ENCODE measurements at places on chromosomes 12 and 14. TPM values are rescaled to one million over a fixed set of nuclear protein-coding genes. Genes with fewer than 3 reads are reported as not detected.

DNA sequence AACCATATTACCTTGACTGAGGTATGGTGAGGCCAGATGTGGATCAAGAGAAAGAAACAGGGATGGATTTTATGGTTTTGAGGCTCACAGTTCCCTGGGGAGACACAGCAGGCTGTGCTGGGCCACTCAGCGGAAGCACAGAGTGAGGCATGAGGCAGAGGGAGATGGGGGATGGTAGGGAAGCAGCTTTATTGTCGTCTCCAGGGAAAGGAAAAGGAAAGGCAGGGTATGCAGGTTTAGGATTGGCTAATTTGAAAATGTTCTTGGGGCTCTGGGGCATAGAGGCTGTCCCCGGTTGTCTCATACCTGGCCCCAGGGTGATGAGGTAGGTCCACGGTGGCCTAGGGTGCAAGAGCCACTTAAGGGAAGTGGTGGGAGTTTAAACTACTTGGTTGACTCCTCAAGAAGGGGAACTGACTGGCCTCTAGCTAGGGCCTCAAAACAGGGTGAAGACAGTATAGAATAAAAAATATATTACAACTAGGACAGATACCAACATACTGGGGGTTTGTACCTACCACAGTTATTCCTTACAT lies 322.8 kb downstream of the RGS6 start:
- DNase-seq = no peak

GRCh38 chr12:54562750-54563356 lies 13.5 kb downstream of the PDE1B start:
- no peak for DNase-seq

- no peak for DNase-seq
Measured at GRCh38 chr14:97250931-97251330, 453.7 kb downstream of the VRK1 start.

DNA sequence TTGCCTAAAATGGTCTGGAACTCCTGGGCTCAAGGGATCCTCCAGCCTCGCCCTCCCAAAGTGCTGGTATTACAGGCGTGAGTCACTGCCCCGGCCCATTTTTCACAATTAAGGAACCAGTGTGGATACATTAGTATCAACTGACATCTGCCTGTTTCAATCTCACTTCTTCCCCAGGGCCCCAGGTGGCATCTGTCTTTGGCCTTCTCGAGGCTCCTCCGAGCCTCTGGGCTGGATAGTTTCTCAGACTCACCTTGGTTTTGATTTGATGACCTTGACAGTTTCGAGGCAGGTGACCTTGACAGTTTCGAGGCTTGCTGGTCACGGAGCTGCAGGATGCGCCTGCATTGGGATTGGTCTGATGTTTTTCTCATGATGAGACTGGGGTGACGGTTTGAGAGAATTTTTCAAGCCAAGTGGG lies 41.0 kb upstream of the NCOR2 start:
- DNase-seq = peak; percentile 63

GRCh38 chr12:111937429-111937828 lies 75.5 kb downstream of the TMEM116 start:
- no peak for DNase-seq

DNA sequence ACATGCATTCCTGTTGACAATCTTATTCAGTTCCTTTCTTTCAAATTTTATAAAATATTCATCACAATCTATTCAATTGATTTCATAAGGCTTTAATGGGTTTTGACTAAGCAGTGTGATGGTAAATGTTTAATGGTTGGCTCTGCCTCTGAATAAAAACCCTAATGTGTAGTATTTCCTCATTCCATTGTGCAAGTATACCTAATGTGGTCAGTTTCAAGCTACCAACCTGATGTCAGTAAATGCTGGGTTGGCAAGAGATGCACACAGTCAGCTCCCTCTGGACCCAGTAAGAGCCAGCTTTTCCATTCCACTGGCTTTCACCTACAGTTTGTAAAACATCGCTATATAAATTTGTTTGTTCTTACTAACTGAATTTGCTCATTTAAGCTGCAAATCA lies 53.9 kb downstream of the METTL25 start:
- no peak for DNase-seq

GRCh38 chr14:23125011-23125410 lies 6.0 kb upstream of the CEBPE start:
- no peak for DNase-seq

- no peak for DNase-seq
Measured at GRCh38 chr12:106919910-106920544, 35.7 kb upstream of the TMEM263 start.

DNA sequence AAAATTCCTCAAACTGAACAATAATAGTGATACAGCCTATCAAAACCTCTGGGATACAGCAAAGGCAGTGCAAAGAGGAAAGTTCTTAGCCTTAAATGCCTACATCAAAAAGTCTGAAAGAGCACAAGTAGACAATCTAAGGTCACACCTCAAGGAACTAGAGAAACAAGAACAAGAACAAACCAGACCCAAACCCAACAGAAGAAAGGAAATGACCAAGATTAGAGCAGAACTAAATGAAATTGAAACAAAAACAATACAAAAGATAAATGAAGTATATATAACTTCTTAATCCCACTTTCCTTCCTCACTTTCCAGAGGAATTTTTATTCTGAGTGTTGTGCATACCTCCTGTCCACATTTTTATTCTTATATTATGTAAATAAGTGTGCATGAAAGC lies 192.0 kb downstream of the FUT8 start:
- no peak for DNase-seq

- DNase-seq = no peak
Measured at GRCh38 chr14:69629225-69630127, 18.1 kb downstream of the SUSD6 start.

GRCh38 chr14:100841761-100842403 lies 16.0 kb downstream of the MEG3 start:
- peak; percentile 14 for DNase-seq

GRCh38 chr12:110436231-110436630 lies 13.9 kb downstream of the ARPC3 start:
- no peak for DNase-seq

GRCh38 chr12:62698701-62699101 lies 232.1 kb downstream of the MON2 start:
- DNase-seq = no peak

DNA sequence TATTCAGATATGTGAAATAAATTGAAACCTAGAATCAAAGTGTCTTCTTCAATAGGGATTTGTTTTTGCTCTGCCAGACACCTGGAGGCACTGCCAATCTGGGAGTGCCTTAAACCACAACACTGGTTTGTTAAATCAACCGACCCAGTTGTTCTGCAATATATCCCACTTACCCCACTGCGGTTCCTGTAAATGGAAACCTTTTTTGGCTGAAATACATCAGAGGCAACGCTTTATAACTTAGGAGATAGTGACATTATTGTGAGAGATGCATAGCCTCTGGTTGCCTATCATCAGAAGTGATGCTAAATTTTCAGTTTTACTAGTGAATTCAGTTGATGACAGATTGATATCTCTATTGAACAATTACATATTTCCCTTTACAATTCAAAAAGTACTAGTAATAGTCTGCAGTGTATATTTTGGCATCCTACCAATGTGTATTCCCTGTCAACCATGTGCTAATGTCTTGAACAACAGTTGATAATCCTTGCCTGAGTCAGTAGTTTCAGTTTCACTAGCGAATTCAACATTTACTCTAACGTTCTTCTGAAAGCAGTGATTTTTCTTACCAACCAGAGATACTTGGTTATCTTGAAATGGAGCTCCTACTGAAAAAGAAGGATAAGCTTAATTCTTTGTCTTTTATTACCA lies 30.5 kb downstream of the PPP2R5C start:
- DNase-seq = no peak

DNA sequence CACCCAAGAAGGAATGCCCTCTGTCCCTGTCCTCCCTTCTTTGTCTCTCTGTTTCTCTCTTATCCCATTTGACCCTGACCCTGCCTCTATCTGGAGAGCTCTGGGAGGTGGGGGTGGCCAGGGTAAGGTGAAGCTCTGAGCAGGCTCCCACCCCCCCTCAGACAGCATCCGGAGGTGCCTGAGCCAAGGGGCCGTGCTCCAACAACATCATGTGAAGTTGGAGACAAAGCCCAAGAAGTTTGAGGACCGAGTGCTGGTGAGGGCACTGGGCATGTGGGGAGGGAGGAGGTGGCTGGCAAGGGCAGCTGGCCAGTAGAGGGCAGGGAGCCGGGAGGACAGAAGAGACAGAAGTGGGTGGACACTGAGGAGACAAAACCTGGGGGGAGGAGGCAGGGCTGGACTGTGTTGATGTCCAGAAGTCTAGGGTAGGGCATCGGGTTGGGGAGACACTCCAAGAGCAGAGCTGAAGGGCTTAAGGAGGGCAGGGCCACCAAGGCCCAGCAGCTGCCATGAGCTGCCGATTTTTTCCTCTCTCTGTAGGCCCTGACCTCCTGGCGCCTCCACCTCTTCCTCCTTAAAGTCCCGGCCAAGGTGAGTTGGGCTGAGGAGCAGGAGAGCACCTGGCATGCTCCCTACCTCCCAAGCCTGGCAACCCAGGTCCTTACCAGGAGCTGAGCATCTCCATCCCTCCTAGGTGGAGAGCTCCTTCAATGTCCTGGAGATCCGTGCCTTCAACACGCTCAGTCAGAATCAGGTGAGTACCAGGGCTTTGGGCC lies 1.9 kb downstream of the CARMIL3 start:
- no peak for DNase-seq

- no peak for DNase-seq
Measured at GRCh38 chr14:23217032-23218020, 20.4 kb upstream of the RNF212B start.

GRCh38 chr14:30395065-30395464 lies 163.9 kb upstream of the G2E3 start:
- no peak for DNase-seq

DNA sequence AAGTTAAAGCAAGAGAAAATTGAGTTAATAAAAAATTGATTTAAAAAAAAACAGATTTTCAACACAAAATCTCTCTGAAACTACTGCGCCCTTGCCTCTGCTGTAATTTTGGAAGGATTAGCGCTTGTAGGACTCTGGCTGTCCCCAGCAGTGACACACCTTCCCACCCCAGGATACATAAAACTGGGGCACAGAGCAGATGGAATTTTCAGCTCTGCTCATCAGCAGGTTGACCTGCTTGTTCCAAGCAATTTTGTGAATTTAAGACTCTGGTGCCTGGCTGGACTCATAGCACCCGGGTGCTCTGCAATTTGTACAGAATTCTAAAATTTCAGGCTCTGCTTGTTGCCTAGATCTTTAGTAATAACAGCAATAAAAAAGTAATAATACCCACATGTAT lies 257.8 kb upstream of the GARIN6 start:
- no peak for DNase-seq

GRCh38 chr14:76981670-76982069 lies 46.8 kb downstream of the IRF2BPL start:
- no peak for DNase-seq

- no peak for DNase-seq
Measured at GRCh38 chr12:26870491-26871419, 37.8 kb upstream of the ITPR2 start.

GRCh38 chr12:131261906-131262305 lies 308.2 kb downstream of the ADGRD1 start:
- DNase-seq = no peak

- DNase-seq = no peak
Measured at GRCh38 chr14:73267474-73267873, 30.2 kb downstream of the PAPLN start.

- DNase-seq = no peak
Measured at GRCh38 chr12:97567619-97568110, 105.1 kb downstream of the RMST start.

- no peak for DNase-seq
Measured at GRCh38 chr12:108004319-108004718, 124.8 kb upstream of the WSCD2 start.

DNA sequence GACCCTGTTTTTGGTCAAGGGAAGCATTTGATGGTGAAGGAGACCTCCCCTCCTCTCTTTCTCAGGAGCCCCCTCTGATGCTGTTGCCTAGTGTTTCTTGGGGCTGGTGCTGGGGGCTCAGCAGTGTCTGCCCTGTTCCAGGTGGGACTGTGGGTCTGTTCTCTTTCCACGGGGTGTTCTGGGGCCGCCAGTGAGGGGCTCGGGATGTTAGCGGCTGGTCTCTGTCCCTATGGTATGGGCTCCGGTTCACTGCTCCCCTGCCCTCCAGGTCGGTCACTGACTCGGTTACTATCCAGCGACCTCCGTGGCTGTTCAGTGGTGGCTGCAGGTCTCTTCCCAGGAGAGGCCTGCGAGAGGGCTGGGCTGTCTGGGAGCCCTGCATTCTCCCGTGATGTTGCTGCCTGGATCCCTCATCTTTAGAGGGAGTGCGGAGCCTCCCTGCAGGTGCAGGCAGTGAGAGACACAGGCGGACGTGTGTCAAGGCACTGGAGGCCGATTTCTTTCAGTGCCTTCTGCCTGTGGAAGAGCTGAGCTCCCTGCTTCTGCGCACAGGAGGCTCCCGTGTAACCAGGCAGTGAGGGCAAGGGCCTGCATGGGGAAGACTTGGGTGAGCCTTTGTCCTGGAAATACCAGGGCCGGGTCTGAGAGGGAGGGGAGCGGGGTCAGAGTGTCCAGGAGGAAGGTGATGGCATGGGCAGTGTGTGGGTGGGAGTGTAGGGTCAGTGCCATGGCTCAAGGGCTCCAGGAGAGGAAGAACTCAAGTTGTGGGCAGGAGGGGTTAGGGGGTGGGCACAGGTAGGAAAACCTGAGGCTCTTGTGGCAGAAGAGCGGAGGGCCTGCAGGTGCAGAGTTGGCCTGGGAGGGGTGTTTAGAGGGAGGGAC lies 362.6 kb downstream of the TMEM121 start:
- DNase-seq = peak; percentile 21

The RERGL gene
- 2.1 TPM for total RNA-seq

The KLRG1 gene
- total RNA-seq = 5.8 TPM

The CD69 gene
- 0.32 TPM for total RNA-seq

The OAS2 gene
- total RNA-seq = 5.0 TPM

The SLC7A8 gene
- total RNA-seq = 11.5 TPM

The TMEM30B gene
- 0.30 TPM for total RNA-seq

The PLEKHD1 gene
- 0.32 TPM for total RNA-seq

The APOLD1 gene
- 19.7 TPM for total RNA-seq

The TROAP gene
- total RNA-seq = 0.97 TPM

The EID3 gene
- total RNA-seq = 0.49 TPM
